ENCODE measurements at places on chromosomes 5 and 9.

DNA sequence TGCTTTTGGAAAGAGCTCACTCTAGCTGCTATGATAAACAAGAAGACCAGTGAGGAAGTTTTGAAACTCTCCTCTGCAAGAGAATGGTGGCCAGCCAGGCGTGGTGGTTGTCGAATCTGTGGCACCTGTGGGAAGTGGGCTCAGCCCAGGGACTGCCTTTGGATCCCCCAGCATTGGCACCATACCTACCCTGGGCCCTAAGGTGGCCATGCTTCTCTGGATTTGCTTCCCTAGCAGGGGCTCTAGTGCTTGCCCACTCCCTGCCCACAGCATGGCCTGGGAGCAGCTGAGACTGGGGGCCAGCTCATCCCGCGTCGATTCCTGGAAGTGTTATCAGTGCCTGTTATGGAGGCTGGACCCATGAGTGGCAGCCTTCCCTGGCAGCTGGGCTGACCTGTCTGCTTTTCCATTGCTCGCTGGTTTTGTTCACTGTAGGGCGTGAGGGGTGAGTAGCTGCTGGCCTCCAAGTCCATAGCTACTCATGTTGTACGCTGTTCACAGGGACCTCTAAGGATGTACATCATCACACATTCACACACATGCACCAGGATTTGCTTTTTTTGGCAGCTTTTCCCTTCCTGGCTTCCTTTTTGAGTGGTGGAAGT lies 2.3 kb downstream of the SLC22A4 start:
- no peak for DNase-seq

GRCh38 chr9:82116556-82116955 lies 128.0 kb downstream of the SPATA31D1 start:
- DNase-seq = no peak

DNA sequence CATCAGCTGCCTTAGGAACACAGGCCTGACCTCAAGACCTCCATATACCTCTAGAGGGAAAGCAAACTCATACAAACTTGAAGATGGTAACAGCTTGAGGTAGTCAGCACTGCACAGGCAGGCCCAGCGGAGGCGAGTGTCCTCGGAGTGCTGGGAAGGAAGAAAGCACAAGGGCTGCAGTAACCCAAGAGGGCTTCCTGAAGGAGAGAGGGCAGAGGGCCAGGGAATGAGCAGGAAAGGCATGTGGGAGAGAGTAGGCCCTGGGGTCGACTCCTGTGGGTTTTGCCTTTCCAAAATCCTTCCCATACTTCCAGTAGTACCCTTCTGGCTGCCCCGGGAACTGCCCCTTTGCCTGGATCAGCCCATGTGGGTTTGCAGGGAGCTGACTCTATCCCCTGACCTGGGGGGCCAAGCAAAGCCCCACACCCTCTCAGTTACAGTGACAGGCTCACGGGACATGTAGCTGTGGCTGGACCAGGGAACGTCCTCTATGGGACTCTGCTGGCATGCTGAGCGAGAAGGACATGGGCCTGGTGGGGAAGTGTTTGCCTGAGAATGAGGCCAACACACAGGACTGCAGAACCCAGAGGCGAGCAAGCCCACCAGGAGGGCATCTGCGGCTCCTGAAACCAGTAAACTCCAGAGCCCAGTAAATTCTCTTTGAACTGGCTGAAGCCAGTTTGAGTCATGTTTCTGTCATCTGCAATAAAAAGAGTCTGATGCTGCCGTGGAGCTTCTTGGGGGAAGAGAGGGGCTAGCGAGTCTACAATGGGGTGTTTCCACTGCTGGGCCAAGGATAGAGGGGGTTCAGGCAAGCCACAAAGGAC lies 64.1 kb downstream of the COL23A1 start:
- DNase-seq = no peak

- no peak for DNase-seq
Measured at GRCh38 chr9:105319202-105319813, 74.9 kb downstream of the SLC44A1 start.

DNA sequence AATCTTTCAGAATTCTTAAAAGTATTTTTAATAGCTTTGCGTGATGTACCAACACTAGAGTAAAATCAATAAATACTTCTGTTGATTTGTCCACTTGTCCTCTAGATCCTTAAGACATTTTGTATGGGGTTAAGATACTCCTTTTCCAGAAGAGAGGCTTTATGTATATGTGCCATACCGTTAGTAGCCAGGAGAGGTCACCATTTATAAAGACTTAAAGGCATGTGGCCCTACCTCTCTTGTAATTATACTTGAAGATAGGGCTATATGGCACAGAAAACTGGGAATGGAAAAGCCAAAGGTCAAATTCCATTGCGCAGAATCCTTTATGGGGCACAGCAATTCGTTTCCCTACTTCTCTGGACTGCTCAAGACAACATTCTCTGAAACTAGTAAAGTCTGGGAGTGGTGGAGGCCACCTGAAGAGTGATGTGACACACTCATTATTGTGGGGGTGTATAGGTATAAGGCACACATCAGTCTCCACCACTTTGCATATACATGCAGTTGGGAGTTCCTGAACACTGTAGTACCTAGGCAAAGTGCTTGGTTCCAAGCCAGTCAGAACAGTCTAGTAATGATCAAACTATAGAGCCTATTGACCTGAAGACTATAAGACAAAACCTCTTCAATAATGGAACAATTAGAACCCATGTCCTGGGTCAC lies 140.1 kb upstream of the FBXL17 start:
- no peak for DNase-seq

GRCh38 chr5:65855766-65856315 lies 70.5 kb upstream of the ERBIN start:
- no peak for DNase-seq

- no peak for DNase-seq
Measured at GRCh38 chr9:13478639-13479038, 199.1 kb upstream of the MPDZ start.

GRCh38 chr5:1934801-1935429 lies 52.2 kb upstream of the IRX4 start:
- DNase-seq = no peak

DNA sequence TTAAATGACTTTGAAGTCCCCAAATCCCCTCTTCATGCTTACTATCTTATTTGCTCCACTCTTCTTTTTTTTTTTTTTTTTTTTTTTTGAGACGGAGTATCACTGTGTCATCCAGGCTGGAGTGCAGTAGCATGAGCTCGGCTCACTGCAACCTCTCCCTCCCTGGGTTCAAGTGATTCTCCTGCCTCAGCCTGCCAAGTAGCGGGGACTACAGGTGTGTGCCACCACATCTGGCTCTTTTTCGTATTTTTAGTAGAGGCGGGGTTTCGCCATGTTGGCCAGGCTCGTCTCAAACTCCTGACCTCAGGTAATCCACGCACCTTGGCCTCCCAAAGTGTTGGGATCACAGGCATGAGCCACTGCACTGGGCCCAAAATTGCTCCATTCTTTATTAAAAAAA lies 51.0 kb downstream of the ST8SIA4 start:
- DNase-seq = no peak

DNA sequence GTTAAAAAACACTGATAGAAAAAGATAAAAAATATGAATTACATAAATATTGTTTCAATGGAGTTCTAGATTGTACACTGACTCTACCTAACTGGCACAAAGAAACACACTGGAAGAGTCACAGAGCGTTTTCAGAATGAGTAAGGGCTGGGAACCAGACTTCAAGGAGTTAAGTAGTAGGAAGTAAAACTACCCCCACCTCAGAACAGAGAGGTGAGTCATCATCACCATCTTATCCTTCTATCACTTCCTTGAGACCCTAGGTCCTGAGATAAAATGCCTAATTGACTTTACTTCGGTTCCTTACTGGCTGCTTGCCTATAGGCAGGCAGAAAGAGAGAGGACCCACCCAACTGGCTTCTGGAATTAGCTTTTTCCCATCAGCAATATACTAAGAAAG lies 79.7 kb downstream of the ELAVL2 start:
- no peak for DNase-seq

- DNase-seq = no peak
Measured at GRCh38 chr9:116477584-116478141, 209.4 kb upstream of the TRIM32 start.

GRCh38 chr9:29211580-29212396 lies 1638.5 kb upstream of the C9orf72 start:
- DNase-seq = no peak

- DNase-seq = no peak
Measured at GRCh38 chr9:101434998-101435397, 576 bp downstream of the ALDOB start.

- no peak for DNase-seq
Measured at GRCh38 chr9:119370816-119371215, 1.6 kb upstream of the BRINP1 start.

DNA sequence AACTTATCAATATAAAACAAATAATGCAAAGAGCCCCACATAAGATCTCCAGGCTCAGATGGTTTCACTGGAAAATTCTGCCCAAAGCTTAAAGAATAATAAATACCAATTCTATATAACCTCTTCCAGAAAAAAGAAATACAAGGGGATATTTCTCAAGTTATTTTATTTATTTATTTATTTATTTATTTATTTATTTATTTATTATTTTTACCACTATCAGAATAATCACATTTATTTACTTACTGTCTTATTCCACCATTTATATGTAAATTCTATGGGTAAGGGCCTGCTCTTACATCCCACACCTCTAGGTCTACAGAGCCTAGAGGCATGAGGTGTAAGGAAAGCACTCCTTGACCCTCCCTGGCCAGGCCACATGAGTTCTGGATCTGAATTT lies 91.1 kb downstream of the ANKRD18A start:
- DNase-seq = no peak

DNA sequence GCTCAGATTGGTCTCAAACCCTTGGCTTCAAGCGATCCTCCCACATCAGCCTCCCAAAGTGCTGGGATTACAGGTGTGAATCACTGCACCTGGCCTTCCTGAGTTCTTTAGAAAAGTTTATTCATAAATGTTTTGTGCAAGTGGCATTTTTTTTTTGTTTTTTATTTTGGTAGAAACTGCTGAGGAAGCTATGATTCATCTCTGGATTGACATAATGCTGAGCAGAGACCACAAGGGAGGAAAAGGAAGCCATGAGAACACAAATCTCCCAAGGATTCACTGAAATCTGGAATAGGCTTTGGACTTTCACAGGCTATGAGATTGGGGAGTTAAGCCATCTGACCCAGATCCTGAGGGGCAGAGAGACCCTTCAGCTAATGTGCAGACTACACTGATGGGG lies 3.4 kb upstream of the SLC46A2 start:
- DNase-seq = no peak
